ENCODE measurements at places on chromosomes 11 and 22.

DNA sequence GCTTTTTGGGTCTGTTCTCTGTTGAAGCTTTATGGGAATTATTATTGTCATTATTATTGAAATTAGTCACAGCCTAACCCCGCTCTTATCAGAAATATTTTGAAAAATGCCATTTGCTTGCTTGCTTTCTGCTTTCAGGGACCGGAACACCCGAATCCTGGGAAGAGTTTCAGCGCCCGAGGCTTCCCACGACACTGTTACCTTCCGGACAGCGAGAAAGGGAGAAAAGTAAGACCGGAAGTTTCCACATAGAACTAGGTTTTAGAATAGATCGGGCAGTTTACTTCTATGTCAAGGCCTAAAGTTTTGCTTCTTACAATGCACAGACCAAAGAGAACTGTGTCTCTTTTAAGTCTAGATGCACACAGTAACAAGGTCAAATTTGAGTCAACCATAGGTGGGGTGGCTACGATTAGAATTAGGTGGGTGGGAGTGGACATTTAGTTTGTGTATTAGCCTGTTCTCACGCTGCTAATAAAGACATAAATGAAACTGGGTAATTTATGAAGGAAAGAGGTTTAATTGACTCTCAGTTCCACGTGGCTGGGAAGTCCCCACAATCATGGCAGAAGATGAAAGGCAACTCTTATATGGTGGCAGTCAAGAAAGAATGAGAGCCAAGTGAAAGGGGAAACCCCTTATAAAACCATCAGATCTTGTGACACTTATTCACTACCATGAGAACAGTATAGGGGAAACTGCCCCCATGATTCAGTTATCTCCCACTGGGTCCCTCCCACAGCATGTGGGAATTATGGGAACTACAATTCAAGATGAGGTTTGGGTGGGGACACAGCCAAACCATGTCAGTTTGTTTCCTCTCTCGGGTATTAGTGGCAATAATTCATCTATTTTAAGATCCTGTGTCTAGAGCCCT is 12.9 kb downstream of the MPEG1 start:
- DNase-seq, result no peak

- DNase-seq, result no peak
These were observed 753.7 kb downstream of the BRD1 start for GRCh38 chr22:49073873-49074417.

GRCh38 chr11:88041679-88042078 is 133.6 kb downstream of the RAB38 start:
- no peak for DNase-seq

GRCh38 chr22:19176732-19177131 is 1.8 kb downstream of the SLC25A1 start:
- no peak for DNase-seq

GRCh38 chr11:1202154-1202775 is 20.6 kb upstream of the MUC5B start:
- DNase-seq, result no peak

- peak; percentile 72 for DNase-seq
These were observed 27.1 kb downstream of the SDHD start for GRCh38 chr11:112113539-112114457.

DNA sequence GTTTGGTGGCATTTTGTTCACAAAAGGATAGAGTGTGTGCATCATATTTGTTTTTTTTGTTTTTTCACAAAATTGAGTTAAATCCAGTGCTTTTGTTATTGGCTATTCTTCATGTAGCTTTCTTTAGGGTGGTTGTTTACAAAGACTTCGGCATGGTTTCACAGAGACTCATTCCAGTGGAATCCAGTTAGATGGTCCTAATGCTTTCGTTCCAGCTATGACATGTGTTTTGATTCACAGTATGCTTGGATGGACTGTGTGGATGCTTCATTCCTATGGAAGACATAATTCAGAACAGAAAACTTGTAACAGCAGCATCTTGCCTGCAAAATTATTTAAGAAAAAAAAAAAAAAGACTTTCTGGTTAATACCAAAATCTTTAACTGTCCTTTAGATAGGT is 97.9 kb downstream of the PDHX start:
- no peak for DNase-seq

- peak; percentile 84 for DNase-seq
These were observed 17.5 kb upstream of the TXNRD2 start for GRCh38 chr22:19959043-19959586.

- DNase-seq, result no peak
These were observed 518.0 kb downstream of the DLG2 start for GRCh38 chr11:85109141-85109540.

- DNase-seq, result peak; percentile 82
These were observed 26.0 kb downstream of the TENM4 start for GRCh38 chr11:79414644-79415317.

DNA sequence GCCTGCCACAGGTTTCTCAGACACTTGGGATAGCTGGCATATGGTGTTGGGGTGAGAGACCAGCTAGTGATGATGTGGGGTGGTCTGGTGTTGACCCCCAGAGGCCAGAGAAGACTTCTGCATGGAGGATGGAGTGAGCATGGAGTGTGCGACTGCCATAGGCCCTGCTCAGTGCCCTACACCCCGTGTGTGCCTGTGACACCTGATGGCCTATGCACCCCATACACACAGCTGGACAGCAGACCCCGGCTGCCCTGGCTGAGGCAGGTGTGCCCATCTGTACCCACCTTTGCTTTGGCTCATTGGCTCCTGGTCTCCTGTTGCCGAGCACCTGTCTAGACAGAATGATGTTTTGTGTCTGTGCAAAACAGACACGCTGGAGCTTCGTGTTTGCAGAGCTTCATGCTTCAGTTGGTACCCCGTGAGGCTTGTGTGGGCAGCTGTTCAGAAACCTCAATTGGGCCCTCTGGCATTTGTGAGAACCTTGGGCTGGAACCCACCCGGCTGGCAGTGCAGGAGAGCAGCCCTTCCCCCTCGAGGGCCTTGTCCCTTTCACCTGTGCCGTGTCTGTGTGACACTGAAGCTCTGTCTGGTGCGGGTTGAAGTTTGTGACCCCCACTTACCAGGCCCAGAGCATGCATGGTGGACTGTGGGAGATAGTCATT is 27.6 kb downstream of the BCR start:
- DNase-seq, result no peak

- no peak for DNase-seq
These were observed 38.0 kb downstream of the CPT1A start for GRCh38 chr11:68803766-68804165.

- no peak for DNase-seq
These were observed 40.8 kb upstream of the CYP2D6 start for GRCh38 chr22:42171417-42171816.

GRCh38 chr11:64598797-64599697 is 8.0 kb downstream of the SLC22A12 start:
- no peak for DNase-seq

DNA sequence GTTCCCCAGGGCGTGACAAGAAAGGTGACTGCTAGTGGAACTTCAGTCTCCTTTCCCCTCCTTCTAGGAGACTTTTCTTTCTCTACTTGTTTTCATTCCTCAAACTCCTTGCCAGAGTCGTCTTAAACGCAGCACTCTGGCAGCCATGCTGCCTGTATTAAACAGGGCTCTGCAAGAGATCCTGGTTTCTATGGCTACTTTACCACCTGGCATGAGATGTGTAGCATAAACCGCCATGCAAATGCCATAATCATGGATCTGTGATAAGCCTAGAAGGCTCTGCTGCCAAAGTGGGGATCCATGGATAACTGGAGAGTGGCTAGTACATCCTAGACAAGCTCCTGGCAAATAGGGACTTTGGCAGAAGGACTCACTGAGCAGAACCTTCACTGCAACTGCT is 321.1 kb downstream of the CADM1 start:
- DNase-seq, result no peak

GRCh38 chr11:68979931-68980775 is 633 bp downstream of the MRGPRD start:
- no peak for DNase-seq

DNA sequence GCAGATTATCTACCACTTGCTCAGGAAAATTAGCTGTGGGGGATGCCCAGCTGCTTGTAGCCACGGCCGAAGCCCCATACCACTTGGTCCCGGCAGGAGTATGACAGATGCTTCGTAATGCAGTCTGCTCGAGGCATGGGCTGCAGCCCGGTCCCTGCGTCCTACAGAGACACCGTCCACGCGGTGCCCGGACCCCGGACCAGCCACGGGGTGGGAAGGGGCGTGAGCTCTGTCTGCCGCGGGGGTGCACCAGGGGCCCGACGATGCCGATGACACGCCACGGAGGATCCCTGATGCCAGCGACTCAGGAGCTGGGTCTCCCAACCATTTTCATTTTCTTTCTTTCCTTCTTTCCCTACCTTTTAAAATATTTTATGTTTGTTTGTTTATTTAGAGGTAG is 30.0 kb downstream of the SLC25A17 start:
- DNase-seq, result no peak

DNA sequence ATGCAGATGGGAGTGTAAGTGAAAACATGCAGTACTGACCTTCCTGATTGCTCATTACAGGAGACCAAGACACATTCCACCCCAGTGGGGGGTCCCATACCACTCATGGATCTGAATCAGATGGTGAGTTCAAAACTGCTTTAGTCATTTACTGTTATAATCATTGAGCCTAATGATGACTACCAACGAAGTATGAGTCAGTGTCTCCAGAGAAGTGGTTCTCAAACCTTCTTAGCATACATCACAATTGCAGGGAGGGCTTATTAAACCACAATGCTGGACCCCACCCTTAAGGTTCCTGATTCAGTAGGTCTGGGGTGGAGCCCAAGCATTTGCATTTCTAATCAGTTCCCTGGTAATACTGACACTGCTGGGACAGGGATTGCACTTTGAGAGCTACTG is 75.8 kb downstream of the CD44 start:
- DNase-seq, result peak; percentile 65

- no peak for DNase-seq
These were observed 6.7 kb downstream of the HPX start for GRCh38 chr11:6433998-6434660.

- peak; percentile 98 for DNase-seq
These were observed 139.5 kb downstream of the COMMD9 start for GRCh38 chr11:36149538-36150242.

GRCh38 chr11:116548256-116548655 is 224.5 kb downstream of the BUD13 start:
- DNase-seq, result no peak

GRCh38 chr22:29816539-29816938 is 21.5 kb downstream of the ASCC2 start:
- no peak for DNase-seq

DNA sequence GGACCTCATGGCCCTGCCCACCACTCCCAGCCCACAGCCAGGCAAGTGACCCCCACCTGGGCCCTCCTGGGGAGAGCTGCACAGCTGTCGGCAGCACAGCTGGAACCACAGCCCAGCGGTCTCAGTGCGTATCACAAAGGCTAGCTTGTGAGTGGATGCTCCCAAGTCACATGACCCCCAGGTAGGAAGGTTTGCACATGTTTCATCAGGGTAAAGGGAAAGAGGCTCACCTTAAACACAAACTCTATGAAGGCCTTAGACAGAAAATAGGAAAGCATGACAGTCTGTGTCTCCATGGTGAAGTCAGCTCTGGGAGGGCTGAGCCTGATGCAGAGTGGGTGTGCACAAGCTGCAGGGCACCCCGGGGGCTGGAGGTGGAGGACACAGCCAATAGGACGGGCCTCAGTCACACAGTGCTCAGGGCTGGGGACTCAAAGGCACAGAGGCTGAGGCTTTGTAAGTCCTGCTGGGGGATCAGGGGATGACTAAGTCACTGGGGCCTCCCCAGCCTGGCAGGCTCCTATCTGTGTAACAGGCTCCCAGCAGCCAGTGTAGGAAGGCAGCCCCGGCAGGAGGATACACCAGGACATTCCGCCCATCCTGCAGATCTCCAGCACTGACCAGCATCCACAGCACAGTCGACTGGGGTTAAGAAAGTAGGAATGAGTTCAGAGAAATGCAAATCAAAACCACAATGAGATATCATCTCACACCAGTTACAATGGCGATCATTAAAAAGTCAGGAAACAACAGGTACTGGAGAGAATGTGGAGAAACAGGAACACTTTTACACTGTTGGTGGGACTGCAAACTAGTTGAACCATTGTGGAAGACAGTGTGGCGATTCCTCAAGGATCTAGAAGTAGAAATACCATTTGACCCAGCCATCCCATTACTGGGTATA is 22.0 kb downstream of the CELSR1 start:
- peak; percentile 25 for DNase-seq

DNA sequence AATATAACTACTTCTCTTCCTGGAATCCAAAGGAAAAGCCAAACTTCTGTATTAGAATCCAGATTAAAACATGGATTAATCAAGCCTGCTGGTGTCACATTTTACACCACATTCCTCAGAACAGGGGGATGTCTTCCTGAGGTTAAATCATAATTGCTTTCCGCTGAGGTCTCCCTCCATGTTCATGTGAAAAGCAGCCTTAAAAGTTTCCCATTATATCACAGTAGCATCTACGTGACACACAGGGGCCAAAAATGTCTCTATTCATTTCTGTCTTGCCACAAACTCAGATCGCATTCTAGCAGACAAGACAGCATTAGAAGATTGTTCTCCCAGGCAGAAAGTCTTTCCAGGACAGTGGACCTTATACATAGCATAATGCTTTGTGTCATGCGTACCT is 788.7 kb downstream of the OPCML start:
- DNase-seq, result no peak

DNA sequence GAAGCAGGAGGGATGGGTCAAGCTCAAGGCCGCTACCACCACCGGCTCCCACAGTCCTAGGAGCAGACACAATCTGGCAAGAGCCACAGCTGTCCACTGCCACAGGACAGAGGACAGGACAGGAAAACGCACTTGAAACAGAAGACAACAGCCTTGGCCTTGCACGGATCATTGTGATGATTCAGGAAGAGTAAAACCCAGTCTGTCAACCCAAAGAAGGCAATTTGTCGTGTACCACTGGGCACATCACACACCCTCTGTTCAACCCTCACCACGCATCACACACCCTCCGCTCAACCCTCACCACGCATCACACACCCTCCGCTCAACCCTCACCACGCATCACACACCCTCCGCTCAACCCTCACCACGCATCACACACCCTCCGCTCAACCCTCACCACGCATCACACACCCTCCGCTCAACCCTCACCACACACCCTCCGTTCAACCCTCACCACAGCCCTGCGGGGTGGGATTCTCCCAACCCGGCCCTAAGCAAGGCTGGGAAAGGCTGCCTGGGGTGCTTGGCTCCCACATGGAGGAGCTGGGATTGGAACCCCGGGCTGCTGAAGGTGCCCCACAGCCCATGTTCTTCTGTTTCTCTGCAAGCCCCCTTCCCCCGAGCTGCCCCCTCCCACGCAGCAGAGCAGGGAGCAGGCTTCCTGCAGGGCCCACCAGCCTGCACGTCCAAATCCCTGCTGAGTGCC is 11.3 kb upstream of the CDC42BPG start:
- no peak for DNase-seq
